Cerebellar nuclear complex (tissue), 1 donor: ENCODE measurements at places on chromosomes 6 and 20.

DNA sequence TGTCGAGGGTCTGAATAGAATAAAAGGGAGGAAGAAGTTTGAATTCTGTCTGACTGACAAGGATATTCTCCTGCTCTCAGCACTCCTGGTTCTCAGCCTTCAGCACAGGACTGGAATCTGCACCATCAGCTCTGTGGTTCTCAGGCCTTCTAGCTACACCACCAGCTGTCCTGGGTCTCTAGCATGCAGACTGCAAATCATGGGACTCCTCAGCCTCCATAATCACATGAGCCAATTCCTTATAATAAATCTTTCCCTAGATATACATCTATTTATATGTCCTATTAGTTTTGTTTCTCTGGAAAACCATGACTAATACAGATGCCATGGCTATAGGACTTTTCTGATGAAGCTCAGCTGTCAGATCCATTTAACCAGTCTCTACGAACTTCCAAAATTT is 132.8 kb upstream of the ECI2 start:
- no peak for DNase-seq

GRCh38 chr6:7261032-7261841 is 51.8 kb downstream of the SSR1 start:
- peak; percentile 63 for DNase-seq

DNA sequence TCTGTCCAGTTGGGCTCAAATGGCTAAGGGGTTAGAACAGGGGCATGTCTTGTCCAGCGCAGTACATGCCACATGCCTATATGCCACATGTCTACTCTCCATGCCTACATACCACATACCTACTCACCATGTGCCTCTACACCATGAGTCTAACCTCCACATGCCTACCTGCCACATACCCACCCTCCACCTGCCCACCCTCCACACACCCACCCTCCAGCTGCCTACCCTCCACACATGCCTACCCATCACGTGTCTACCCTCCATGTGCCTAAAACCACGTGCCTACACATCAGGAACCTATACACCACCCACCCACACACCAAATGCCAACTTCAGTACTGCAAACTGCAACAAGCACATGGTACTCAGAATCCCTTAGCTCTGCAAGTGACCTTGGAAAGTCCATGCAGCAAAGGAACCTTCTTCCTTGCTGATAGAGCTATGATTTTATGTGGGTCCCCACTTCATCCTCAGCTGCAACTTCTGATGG is 113.0 kb upstream of the CST7 start:
- no peak for DNase-seq

GRCh38 chr20:54208548-54209176 is 775 bp downstream of the PFDN4 start:
- no peak for DNase-seq

GRCh38 chr6:154705471-154706113 is 27.6 kb upstream of the SCAF8 start:
- no peak for DNase-seq

DNA sequence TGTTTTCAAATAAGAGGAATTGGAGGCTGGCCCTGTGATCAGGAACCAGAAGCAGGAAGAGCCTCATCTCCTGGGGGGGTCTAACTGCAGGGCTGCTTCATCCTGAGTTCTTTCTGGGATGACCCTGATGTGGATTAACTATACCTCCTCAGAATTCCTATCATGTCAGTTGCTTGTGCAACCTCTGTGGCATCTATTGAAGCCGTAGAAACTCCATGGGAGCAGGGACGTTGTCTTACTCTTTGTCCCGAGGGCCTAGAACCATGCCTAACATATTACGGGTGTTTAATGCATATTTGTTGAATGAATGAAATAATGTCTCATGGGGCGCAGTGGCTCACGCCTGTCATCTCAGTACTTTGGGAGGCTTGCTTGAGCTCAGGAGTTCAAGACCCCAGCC is 110.1 kb upstream of the AGPAT4 start:
- DNase-seq, result no peak

- DNase-seq, result no peak
Measured at GRCh38 chr20:22003680-22004079, 298.2 kb downstream of the PAX1 start.

- DNase-seq, result no peak
Measured at GRCh38 chr6:22821664-22822320, 252.4 kb downstream of the HDGFL1 start.

GRCh38 chr6:88517737-88518136 is 351.6 kb upstream of the CNR1 start:
- no peak for DNase-seq

DNA sequence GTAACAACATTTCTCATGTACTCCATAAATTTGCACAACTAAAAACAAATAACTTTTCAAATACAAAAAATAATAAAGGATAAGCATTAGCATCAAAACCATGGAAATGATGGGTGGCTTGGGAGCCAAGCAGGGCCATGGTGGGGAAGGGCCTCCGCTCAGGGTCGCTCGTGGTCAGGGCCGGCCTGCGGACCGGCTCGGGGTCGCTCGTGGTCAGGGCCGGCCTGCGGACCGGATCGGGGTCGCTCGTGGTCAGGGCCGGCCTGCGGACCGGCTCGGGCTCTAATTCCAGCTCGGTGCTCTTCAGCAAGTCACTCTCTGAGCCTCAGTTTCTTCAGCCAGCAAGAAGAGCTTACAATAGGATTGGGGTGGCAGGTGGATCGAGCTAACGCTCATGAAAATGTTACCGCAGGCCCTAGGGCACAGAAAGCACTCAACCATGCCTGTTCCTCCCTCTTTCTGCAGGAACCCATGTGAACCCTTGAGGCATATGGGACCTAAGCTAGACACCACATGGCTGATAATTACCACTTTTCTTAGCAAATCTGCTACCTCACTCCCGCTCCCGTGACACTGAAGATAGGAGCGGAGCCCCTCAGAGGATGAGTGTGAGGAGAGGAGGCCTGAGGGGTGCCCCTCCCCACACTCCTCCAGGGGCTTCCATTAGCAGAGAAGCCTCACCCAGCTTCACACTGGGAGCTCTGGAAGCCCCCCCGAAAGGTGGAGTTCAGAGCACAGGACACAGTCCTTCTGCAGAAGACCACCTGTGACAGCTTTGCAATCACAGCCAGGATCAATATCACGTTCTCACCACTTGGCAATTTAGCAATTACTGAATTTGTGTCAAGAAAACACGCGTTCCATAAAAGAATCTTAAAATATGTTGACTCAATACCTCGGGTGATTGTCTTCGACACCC is 103.0 kb downstream of the PSMB1 start:
- DNase-seq, result no peak

GRCh38 chr6:34154668-34155447 is 9.0 kb upstream of the GRM4 start:
- DNase-seq, result no peak

DNA sequence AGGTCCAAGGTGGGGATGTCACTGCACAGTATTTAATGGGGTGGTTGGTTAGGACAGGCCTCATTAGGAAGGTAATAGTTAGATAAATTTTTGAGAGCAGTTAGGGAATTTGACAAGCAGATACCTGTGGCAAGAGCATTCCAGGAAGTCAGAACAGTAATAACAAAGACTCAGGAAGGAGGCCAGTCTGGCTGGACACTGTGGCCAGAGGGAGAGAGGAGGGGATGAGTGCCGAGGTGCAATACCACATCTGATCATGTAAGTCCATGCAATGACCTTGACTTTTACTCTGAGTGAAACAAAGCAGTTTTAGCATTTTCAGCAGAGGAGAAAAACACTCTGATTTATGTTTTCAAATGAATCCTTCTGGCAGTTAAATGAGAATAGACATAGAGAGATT is 990.7 kb upstream of the FLRT3 start:
- DNase-seq, result no peak

GRCh38 chr6:165487347-165487746 is 175.7 kb downstream of the PDE10A start:
- DNase-seq, result no peak

DNA sequence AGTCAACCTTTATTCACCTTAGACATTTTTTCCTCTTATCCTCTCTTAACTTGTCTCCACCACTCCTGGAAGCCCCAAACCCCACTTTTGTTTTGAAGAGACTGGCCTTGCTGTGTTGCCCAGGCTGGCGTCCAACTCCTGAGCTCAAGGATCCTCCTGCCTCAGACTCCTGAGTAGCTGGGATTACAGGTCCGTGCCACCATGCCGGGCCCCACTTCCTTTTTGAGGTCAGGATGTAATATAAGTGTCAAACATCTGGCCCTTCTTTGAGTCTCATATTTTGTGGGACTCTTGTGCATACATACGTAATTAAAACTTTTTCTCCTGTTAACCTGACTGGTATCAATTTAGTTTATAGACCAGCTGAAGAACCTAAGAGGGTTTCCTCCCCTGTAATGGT is 1.4 kb upstream of the CDK19 start:
- DNase-seq, result no peak

- no peak for DNase-seq
Measured at GRCh38 chr6:10434235-10434634, 19.4 kb upstream of the TFAP2A start.

DNA sequence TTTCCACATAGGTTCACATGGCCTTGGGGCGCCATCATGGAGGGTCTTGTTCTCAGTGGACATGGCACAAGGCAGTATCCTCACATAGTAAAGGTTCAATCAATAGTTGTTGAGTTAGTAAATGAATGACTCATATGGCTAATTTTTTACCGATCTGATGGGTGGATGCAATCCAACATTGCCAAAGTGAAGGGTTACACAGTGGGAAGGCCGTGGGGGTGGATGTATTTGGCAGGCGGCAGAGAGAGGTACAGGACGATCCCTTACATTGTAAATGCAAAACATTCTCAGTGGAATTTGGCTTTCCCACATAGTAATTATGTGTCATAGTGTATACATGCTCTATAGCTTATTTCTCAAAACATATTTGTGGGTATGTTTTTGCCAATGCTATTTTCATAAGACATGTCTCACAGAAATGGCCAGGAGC is 21.0 kb upstream of the PDE7B start:
- no peak for DNase-seq

DNA sequence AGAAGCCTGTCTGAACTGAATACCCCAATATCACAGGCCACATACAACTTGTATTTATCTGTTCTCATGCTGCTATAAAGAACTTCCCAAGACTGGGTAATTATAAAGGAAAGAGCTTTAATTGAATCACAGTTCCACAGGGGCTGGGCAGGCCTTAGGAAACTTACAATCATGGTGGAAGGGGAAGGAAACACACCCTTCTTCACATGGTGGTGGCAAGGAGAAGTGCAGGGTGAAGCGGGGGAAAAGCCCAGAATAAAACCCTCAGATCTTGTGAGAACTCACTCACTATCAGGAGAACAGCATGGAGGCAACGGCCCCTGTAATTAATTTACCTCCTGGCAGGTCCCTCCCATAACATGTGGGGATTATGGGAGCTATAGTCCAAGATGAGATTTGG is 50.3 kb upstream of the FNDC1 start:
- no peak for DNase-seq

DNA sequence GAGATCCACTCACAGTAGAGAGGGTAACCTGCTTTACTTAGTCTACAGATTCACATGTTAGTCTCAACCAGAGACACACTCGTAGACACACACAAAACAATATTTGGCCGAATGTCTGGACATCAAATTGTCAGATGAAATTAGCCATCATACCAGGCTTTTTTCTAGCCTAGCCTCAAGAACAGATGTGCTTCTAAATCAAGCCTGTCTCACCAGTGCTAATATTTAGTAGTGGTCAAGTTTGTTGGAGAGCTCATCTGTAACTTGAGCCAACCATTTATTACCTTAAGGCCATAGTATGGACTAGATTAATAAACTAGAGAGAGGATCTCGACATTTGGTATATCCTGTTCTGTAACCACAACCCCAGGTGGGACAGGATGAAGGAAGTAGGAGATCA is 1118.8 kb upstream of the MAP3K7 start:
- DNase-seq, result no peak

DNA sequence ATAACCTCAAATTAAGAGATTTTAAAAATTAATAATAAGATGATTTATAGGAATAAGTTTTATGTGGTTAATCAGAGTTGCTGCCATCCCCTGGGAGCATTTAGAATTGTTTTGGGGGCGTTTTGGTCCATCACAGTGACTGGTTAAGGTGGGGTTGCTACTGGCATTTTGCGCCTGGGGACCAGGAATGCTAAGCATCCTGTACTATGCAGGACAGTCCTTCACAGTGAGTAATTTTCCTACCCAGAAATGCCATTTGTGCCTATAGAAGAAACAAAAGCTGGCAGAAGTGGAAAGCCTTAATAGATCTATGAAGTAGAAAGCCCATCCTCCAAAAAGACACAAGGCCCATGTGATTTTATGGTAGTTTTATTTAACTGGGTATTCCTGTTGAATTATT is 118.0 kb downstream of the ANKS1A start:
- DNase-seq, result no peak

- no peak for DNase-seq
Measured at GRCh38 chr6:46993846-46994245, 48.3 kb downstream of the ADGRF1 start.

- no peak for DNase-seq
Measured at GRCh38 chr20:47252879-47253307, 103.6 kb downstream of the ZMYND8 start.

DNA sequence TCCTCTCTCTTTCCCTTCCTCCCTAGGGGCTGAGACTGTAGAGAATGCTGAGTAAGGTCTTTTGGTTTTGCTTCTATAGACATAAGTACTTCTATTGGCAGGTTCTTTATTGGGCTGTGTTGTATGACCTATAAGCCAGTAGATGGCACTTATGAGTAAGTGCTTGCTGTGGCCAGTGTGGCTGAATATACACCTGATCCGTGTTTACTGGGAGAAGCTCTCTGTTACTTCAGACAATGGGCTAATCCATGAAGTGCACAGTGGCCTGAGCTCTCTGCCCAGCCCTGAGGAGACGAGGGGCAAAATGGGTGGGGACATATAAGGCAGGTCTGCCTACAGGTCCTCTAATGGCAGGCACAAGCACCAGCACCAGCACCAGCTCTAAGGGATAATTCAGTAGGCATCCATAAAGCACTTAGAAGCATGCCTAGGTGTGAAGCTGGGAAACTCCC is 610.3 kb downstream of the RNF144B start:
- DNase-seq, result no peak

DNA sequence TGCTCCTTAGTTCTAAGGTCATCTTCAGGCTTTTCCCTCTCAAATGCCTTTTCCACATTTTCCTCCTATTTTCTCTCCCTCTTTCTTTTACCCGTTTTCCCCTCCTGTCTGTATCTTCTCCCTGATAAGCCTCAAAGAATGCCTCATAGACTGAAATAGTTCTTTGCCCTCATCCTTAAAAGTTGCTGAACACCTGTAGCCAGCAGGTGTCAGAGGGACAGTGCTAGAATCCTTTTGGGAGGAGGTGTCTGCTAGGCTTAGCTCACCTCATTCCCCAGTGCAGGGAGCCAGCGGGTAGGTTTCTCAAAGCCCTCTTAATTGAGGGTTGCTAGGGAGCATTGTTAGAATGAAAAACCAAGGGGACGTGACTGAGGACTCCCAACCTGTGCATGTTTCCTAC is 204.0 kb downstream of the TSHZ2 start:
- no peak for DNase-seq

DNA sequence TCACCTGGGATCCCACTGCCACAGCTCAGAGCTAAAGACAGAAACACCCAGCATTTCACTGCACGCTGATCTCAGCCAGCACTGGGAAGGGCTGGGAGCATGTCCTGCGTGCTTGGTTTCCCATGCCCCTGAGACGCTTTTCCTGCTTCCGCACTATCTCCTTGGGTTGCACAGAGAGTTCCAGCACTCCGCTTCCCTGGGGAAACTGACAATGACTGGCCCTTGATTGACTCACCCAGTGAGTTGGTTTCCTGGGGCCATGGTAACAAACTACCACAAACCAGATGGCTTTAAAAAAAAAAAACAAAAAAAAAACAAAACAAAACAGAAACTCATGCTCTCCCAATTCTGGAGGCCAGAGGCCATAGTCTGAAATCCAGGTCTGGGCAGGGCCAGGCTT is 14.8 kb upstream of the MAS1L start:
- DNase-seq, result no peak

- no peak for DNase-seq
Measured at GRCh38 chr6:91654357-91654756, 1067.5 kb upstream of the MAP3K7 start.
